Activated CD4-positive, CD25-positive, alpha-beta regulatory T cell (primary cell): ENCODE measurements at places on chromosomes 3 and 15.
A peak's percentile ranks its signal among the peaks of the same experiment; 100 is the strongest.

GRCh38 chr3:50450209-50450921 lies 53.1 kb downstream of the CACNA2D2 start:
- DNase-seq: peak; percentile 37

DNA sequence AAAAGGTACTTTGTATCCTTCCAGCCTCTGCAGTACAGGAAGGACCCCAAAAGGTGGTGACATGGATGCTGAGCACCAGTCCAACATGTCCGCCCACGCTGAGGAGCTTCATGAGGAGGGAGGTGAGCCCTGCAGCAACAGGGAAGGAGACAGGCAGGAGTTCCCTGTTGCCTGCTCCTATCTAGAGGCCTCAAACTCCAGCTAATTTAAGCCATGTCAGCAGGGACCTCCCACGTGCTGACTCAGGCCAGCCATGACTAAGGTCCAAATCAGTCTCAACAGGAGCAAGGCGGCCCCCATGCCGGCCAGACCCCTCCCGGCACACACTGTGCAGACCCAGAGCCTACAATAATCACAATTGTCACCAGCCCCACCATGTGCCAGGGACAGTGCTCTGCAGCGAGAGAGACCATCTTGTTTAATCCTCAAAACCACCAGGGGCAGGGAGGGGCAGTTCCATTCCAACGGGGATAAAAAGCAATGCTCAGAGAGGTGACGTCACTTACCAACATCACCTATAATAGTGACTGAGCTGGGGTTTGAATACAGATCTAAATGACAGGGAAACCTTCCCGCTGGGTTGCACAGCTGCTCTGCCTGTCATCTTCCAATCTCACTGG lies 54.5 kb upstream of the GATA2 start:
- DNase-seq: no peak

- DNase-seq: no peak
Measured at GRCh38 chr15:67556976-67557570, 14.6 kb downstream of the MAP2K5 start.

- DNase-seq: no peak
Measured at GRCh38 chr15:54109014-54109413, 130.8 kb downstream of the UNC13C start.

GRCh38 chr15:100515758-100516157 lies 13.0 kb downstream of the CERS3 start:
- DNase-seq: no peak

GRCh38 chr15:43423793-43424192 lies 52.9 kb downstream of the TUBGCP4 start:
- DNase-seq: no peak

DNA sequence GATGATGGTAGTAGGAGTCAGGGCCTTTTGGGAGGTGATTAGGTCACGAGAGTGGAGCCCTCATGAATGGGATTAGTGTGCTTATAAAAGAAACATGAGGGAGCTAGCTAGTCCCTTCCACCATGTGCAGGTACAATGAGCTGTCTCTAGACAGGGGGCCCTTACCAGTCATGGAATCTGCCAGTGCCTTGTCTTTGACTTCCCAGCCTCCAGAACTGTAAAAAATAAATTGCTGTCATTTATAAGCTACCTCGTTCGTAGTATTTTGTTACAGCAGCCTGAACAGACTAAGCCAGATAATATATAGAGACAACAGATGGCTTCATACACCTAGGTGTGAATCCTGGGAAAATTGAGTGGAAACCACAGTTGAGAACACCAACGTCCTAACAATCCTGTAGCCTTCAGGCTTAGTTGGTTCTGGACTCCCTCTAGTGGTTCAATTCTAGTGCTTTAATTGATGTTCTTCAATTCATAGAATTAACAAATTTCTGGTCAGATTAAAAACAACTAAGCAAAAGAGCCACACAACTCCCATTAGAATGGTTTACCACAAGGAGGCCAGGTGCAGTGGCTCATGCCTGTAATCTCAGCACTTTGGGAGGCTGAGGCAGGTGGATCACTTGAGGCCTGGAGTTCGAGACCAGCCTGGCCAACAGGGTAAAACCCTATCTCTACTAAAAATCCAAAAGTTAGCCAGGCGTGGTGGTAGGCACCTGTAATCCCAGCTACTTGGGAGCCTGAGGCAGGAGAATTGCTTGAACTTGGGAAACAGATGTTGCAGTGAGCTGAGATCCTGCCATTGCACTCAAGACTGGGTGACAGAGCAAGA lies 21.3 kb upstream of the GATM start:
- no peak for DNase-seq

GRCh38 chr15:87089551-87089950 lies 1009.9 kb downstream of the AGBL1 start:
- DNase-seq: no peak

GRCh38 chr15:95853350-95853749 lies 477.1 kb upstream of the NR2F2 start:
- DNase-seq: no peak

DNA sequence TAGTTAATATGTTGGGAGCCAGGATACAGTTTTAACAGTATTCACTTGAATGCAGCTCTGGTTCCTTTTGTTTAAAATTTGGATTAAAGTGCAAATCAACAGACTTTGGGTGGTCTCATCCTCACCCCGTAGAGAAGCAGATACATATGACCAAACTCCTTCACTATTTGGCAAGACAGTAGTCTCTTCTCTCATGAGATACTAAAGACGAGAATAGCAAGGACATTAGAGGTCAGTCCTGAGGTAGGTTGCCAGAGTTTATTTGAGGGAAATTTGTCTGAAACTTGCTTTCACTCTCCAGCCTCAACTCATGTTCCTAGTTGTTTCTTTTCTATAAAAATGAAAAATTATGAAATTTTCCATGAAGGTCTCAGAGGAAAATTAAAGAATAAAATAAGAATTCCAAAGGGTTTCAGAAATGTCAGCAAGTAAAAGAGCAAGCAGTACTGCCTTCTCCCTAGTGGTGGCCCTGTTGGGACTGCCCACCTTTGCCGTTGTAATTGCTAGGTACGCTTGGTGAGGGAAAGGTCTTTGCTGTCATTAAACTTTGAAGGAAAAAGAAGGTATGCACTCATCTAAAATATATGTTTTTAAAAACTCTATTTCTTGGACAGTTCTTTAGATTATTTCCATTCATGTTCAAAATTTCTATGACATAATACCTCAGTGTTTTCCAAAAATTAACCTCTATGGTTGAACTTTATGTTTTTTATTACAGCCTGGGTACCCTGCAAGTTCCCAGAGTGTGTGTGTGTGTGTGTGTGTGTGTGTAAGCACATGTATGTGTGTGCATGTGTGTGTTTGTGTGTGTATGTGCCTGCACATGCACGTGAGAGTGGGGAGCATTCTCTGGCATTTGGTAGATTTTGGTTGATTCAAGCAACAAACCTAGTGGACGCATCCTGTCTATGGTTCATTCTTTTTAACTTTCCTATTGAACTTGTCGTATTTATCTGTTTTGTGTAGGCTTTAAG lies 111.4 kb downstream of the CMSS1 start:
- DNase-seq: no peak

DNA sequence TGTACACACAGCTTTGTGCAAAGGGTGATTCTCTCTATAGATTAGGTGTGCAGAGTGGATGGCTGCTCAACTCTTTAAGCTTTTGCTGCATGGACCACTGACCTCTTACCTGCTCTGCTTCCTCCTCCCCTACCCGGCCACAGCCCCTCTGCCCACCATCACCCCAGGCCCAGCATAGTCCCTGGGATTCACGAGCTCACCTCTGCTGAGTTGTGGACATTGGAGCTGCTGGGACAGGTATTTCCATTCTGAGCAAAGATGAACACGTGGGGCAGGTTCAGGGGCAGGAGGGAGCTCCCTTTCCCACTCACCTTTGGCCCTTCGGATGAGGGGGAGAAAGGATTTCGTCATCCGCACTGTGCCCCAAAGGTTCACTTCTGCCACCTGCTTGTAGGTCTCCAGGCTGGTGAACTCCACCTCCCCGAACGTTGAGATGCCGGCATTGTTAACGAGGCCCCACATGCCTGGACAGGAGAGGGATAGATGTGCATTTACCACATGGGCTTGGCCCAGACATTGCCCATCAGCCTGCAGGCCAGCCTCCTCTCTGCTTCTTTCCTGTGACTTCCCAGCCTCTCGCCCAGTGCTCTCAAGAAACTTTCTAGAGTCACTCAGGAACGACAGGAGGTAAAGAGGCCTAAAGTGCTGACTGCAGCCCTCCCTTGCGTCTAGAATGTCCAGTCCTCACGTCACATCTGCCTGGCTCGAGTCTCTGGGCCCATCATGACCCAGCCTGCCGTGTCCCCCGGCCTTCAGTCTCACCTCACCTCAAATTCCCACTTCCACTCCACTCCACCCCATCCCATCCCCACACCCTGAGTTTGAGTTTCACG lies 41.6 kb downstream of the BDH1 start:
- no peak for DNase-seq

DNA sequence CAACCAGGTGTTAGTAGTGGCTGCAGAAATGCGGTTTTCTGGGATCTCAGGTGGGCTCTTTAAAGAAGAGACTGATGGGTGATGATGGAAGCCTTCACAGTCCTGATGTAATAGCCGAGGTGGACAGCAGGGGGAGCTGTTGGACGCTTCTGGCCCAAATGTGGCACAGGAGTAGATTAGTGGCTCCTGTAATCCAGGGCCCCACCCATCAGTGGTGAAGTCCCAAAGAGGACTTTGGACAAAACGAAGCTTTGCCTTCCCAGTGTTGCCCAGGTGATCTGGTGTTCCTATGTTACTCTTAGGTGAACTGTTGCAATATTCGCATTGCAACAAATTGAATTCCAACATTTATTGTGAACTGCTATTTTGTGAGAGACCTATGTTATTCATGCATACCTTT lies 31.8 kb upstream of the MYZAP start:
- DNase-seq: peak; percentile 71

DNA sequence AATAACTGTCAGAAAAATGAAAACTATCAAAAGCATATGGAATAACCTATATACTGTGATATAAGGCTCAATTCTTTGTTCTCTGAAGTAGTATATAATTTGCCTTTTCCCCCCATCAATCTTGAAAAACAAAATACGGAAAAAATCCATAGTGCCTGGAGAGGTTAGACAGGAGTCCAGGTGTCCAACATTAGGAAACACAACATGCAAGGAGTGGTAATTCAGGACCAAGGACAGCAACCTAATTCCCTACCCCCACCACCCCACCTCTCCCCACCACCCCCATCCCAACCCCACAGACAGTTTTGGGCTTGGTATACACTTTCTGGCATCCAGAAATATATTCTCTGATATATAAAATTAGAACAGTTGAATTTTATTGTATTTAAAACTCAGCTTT lies 55.1 kb upstream of the SLC25A26 start:
- DNase-seq: no peak

GRCh38 chr15:58303236-58303635 lies 128.6 kb upstream of the LIPC start:
- no peak for DNase-seq
